ENCODE measurements at places on chromosomes 3 and 15.

GRCh38 chr3:123467046-123467445, 18.2 kb upstream of the ADCY5 start:
- no peak for DNase-seq

DNA sequence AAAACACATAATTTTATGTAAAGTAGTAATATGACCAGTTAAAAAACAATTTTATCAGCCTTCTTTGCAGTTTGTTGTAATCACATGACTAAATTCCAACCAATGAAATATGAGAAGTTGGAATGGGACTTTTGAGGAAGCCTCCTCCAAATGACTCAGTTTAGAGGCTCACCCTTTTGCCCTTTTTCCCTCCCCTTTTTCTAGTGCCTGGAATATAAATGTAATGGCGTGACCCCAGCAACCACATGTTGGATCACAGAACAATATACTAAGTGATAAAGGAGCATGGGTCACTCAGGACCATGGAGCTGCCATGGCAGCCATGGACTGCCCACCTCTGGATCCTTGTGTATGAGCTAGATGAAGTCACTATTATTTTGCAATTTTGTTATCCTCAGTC, 48.8 kb upstream of the HEG1 start:
- DNase-seq, result no peak

DNA sequence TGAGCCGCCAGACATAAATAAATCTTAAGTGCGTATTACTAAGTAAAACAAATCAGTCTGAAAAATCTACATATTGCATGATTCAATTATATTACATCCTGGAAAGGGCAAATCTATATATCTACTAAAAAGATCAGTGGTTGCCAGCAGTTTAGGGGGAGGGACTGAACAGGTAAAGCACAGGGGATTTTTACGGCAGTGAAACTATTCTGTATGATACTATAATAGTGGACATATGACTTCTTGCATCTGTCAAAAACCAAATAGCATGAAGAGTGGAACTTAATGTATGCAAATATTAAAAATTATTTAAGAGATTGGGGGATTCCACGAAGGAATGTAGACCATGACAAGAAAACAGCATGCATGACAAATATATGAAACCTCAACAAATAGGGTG, 111.6 kb downstream of the MYO9A start:
- no peak for DNase-seq

DNA sequence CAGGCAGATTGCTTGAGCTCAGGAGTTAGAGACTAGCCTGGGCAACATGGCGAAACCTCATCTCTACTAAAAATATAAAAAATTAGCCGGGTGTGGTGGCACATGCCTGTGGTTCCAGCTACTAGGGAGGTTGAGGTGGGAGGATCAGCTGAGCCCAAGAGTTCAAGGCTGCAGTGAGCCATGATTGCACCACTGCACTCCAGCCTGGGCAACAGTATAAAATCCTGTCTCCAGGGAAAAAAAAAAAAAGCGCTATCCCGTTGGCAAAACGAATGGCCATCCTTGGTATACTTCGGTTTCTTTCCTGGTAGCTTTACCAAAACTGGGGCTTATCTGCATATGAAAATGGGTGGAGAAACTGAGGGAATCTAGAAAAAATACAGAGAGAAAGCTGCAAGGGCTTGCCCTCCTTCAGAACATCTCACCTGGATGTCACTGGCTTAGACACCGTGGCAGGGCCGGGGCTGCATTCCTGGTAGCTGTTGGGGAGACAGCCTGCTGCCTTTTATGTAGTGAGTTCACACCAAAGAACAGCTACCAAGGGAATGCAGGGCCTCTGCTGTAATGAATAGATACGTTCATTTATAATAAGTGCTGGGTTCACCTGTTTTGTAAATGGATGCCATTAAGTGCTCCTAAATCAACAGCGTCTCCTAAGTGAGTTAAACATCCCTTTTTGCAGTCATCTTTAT, 96.0 kb downstream of the IQSEC1 start:
- DNase-seq, result no peak

GRCh38 chr15:62566248-62566647, 401.2 kb upstream of the C2CD4B start:
- DNase-seq, result no peak

- DNase-seq, result peak; percentile 27
These were observed 166.7 kb downstream of the FRMD5 start for GRCh38 chr15:44028349-44028748.

GRCh38 chr3:158847885-158848284, 46.0 kb downstream of the MFSD1 start:
- DNase-seq, result no peak

GRCh38 chr3:11536132-11536935, 107.4 kb downstream of the VGLL4 start:
- no peak for DNase-seq

DNA sequence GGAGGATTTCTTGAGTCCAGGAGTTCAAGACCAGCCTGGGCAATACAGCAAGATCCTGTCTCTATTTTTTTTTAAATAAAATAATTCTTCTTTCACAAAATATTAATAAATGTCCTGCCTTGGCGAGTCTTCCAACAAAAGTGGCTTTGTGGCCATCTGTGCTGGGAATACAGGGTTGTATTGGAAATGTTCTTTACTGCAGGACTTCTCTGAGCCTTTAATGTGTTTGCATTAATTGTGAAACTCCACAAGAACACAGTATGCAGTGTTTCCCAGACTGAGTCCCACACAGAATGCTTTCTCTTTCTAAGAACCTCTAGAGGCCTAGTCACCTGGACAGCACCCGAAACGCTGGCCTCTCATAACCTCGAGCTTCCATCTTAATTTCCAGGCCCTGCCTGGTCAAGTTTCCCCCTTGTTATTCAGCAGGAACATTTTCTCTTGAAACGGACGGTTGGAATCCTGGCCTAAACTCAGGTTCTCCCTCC, 85.4 kb upstream of the ARRDC4 start:
- no peak for DNase-seq

- no peak for DNase-seq
These were observed 6.1 kb downstream of the SECISBP2L start for GRCh38 chr15:49040151-49040550.

GRCh38 chr3:170768334-170768801, 101.6 kb downstream of the RPL22L1 start:
- DNase-seq, result no peak

DNA sequence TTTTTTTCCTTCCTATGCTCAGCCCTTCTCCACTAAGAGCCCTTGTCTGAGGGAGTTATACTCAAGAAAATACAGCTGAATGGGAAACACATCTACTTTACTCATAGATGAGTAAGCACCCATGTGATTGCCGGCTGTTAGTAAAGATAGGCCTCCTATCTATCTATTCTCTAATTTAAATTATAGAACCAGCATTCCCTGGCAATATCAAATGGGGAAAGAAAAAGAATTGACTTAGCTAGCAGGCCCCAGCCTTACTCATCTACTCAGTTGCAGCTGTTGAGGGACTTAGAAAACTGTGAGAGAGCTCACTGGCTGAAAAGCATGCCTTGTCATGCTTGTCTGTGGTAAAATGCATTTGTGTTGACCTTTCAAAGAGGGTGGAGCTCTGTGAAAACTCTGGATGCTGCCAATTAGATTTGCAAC, 116.9 kb upstream of the LRRFIP2 start:
- DNase-seq, result no peak

- DNase-seq, result no peak
These were observed 31.1 kb upstream of the DYNC1LI1 start for GRCh38 chr3:32601722-32602121.

DNA sequence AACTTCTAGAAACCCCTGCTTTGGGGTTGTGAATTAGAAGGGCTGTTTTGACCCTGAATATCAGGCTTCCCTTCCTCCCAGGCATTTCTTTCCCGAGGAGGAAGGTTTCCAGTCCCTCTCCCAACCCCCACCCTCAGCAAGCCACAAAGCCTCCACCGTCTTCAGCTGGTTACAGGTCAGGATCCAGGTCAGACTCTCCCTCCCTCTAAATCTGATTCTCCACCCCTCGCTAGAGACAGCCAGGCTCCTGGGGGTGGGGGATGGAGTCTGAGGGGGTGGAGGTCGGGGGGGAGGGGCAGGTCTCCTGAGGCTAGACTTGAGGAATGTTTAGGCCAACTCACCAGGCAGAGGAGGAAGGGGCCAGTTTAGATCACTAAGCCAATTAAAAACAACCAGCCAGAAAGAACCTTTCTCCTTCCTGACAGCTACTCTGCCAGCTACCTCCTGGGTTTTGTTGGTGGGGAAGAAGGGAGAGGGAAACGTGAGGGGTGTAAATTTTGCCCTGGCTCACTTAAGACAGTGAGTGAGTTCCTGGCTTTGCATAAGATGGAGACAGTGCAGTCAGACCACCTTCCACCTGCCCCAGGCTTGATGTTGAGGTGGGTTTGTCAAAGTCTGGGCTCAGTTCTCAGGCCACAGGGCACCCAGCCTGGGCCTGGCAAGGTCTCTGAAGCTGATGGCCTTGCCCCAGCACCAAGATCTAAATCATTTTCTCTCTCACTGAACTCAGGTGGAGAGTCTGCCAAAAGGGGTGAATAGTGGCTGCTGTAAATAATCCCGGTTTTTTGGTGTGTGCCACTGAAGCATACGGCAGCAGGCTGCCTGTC, 19.5 kb downstream of the BMF start:
- DNase-seq, result no peak

DNA sequence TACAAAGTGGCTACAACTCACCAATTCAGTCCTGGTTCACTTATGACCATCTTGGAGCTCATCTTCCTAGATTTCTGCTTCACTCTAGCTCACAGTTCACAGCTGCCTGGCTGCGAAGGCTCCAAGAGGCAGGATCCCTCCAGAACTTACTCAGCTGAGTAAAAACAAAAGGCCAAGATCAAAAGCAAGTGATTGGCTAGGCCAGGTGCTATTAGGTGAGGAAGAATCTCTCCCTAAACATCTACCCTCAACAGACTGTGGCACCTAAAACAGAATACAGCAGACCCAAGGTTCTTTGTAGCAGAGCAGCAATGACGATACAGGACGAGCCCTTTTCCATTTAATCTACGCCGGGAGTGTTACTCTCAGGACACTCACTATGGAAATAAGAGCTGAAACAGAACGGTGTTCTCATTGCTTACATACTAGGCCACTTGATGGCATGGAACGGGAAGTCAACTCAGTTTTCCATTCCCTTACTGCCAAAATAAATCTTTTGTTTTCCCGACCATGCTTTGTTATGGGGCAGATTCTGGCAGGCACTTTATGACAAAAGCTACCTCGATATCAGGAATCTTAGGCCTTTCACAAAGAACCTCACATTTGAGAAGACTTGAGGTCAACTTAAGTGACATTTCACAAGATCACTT, 901 bp downstream of the ICE2 start:
- no peak for DNase-seq

DNA sequence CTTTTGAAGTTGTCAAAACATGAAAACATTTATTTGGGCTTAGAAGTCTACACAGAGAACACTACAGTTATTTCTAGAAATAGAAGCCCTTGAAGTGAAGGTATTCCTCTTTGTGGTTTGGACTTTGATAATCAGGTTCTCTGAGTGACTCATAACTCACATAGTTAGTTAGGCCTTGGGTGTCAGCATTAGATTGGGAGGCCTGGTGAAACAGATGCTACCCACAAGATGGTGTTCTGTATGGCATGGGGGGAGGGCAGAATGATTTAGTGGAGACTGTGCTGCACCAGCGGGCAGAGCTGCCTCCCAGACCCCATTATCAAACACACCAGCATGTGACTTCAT, 108.9 kb upstream of the ETV5 start:
- DNase-seq, result peak; percentile 51

- DNase-seq, result no peak
These were observed 231.4 kb upstream of the POU1F1 start for GRCh38 chr3:87507753-87508152.

DNA sequence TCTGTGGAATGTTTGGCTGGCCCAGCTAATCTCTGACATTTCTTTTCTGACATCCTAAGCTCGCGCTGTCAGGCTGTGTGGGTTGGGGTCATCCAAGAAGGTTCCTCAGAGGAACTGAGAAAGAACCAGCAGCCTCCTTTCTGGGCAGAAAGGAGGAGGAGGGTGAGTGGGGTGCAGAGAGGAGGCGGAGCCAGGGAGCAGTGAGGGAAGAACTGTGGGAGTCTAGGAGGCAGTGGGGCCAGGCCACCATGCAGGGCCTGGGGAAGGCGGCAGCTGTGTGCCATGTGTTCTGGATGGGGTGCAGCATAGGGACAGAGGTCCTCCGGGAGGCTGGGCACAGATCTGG, 5.3 kb downstream of the SEMA7A start:
- DNase-seq, result no peak

- peak; percentile 59 for DNase-seq
These were observed 11.6 kb downstream of the LPP start for GRCh38 chr3:188165596-188165995.

GRCh38 chr3:180875124-180875698, 37.3 kb upstream of the FXR1 start:
- no peak for DNase-seq

GRCh38 chr15:75167588-75168350, 33.9 kb upstream of the C15orf39 start:
- peak; percentile 38 for DNase-seq

DNA sequence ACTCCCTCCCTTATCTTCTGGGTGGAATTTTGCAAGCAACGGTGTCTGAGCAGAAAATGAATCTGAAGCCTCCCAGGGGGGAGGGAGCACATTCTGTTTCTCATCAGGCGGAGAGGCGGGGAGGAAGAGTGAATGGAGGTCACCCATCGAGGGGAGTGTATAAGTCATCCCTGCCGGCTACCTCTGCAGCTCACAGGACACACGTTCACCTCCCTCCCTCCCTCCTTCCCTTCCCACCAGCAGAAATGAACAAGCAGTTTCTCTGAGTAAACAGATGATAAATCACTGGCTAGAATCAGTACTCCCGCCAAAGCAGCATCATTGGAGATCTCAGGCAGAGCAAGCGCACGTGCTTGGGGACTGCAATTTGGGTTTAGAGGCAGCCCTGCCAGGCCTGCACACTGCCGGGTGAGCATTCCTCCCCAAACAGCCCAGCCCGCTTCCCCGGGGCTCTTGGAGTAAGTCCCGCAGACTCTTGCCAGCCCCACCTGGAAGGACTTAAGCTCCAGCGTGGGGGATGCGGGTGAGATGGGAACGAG, 38.3 kb downstream of the CPN2 start:
- no peak for DNase-seq

DNA sequence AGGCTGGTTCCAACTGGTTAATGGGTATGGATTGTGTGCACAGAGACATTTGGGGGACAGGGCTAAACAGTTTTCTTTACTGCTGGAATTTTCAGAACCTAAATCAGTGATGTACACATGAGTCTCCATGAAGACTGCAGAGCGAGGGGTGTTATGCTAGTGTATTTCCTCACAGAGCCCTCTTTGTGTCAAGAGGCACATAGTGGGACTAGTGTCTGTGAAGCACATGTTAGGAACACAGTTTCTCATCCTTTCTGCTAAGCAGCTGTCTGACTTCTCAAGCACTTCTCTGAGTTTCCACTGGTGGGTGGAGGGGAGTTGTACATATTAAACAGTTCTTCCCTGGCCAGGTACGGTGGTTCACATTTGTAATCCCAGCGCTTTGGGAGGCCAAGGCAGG, 9.4 kb upstream of the STARD5 start:
- DNase-seq, result no peak
